ENCODE measurements at places on chromosomes 12 and 14.
A peak's percentile ranks its signal among the peaks of the same experiment; 100 is the strongest.

GRCh38 chr12:96502477-96502876 lies 13.1 kb downstream of the CFAP54 start:
- no peak for DNase-seq

- DNase-seq = no peak
Observed at GRCh38 chr12:24705741-24706358, 243.1 kb downstream of the BCAT1 start.

GRCh38 chr12:80756875-80757274 lies 40.2 kb downstream of the MYF5 start:
- DNase-seq = no peak

- DNase-seq = no peak
Observed at GRCh38 chr12:27820564-27820963, 40.5 kb upstream of the MANSC4 start.

GRCh38 chr12:75852143-75852542 lies 179.4 kb downstream of the PHLDA1 start:
- no peak for DNase-seq

DNA sequence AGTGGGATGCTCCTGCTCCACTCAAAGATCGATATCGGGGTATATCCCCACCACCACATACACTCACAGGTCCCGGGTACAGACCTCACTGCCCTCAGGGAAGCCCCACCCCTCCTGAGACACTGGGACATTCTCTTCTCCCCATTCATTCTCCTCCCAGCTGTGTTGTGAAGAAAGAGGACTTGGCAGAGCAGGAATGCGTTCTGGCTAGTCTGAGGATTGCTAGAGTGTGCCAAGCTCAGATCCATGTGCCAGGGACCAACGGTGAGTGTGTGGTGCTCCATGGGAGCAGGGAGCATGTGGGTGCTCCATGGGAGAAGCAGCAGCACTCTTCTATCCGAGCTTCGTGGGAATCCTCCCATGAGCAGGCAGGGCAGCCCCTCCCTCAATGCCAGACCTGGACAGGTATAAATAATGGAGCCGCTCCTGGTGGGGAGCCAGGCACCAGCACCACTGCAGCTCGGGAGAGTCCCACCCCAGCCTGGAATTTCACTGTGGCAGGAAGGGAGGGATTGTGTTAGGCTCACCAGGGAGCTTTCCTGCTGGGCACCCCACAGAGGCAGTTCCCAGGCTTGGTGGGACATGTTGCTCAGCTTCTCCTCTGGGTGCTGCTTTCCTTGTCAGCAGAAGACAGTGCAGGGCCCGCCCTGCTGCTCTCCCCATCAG lies 2.3 kb upstream of the KRT5 start:
- DNase-seq = peak; percentile 72
